ENCODE measurements at places on chromosomes 1 and 21.
A peak's percentile ranks its signal among the peaks of the same experiment; 100 is the strongest.

DNA sequence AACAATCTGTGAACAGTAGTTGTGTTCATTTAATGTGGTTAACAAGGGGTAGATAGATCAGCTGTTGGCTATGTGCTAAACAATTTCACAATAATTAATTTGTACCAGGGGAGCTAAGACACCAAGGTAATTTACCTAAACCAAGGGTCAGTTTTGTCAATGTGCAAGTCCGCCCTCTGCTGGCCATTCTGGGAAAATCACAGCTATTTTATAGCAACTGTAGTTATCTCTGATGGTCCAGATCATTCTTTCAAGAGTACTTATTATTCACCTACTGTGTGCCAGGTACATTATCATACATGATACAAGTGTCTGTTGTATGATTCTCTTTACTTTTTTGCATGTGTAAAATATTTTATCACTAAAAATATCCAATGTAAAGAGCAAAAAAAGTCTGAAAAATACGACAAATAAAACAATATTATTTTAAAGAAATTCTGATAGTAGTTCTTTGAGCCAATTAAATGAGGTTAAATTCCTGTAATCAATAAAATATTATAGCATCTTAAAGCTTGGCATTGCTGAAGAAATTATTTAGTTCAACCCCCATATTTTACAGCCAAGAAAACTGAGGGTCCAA, 312.3 kb upstream of the FAM78B start:
- no peak for DNase-seq

DNA sequence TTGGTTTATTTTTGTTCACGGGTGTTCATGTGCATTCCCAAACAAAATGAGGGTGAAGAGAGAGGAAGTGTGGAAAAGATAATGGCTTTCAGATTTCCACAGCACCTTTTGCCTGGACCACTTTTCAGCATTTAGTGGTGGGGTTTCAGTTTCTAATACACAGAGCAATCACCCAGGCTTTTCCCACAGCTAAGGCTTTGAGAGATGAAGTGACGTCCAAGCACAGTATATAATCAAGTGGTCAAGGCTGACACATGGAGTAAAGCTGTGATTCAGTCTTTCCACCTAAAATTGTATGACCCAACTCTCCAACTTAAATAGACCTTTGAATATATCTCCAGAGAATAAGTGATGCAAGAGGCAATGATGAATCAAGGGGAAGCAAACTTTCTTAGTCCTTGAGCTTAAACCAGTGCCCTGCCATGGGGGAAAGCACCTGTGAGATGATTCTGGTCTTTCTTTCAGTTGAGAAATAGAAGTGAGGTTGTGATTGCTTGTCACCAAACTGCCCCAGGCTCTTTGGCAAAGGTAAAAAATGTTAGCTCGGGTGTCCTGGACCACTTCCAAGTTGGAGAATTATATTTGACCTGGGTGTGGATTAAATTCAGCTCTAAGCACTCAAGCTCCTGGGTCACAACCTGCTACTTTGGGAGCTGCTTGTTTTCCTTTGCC, 2.4 kb upstream of the PIK3R3 start:
- no peak for DNase-seq

GRCh38 chr1:167054946-167055630, 35.1 kb downstream of the GPA33 start:
- no peak for DNase-seq

DNA sequence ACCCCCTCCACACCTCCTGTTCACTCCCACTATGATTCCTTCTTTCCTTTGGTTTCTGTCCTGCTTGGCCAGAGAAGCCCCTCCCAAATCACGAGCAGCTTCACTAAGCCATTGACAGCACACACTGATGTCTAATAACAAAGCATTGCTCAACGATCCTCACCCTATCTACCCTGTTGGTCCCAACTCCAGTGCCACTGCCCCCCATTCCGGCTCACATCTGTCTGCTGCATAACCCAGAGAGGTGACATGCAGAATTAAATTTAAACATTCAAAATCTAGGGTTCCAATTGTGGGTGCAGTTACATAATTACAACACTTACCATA, 236.9 kb downstream of the TTLL7 start:
- DNase-seq = no peak

DNA sequence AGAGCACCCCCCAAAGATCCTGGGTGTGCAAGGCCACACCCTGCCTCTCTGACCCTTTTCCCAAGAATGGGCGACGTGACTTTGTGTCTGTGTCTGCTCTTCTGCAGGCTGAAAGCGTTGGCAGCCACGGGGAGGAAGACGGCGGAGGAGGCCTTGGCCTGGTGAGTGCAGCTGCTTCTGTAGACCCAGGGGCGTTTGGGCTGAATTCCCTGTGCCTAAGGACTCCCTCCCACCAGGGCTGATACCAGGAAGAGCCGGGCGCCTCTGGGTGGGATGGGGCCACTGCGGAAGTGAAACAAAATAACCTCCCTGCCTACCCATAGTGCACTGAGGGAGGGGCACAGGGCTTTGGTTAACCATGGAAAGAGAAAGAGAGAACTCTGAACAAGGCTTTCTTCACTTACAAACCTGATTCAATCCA, 2.5 kb downstream of the UBASH3A start:
- DNase-seq = no peak

- DNase-seq = no peak
These were observed 32.2 kb downstream of the POFUT2 start for GRCh38 chr21:45255381-45256020.

GRCh38 chr1:197671140-197671539, 104.1 kb downstream of the DENND1B start:
- DNase-seq = no peak

DNA sequence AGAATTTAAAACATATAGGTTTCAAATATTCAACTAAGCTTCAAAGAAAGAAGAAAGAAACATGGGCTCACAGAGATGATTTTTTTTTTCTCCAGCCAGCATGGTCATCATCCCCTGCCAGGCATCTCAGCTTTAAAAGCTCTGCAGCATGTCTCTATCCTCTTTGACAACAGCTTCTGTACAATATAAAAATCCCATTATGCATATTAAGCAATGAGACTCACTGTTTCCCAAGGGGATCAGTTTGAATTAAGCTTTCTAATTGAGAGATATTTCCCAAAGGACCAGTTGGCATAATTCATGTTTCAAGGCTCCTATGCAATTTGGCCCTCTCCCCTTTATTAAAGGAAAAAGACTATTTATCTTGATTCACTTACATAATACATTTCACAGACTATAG, 220.3 kb downstream of the GRIK1 start:
- DNase-seq = no peak

- no peak for DNase-seq
These were observed 207.7 kb upstream of the KAZN start for GRCh38 chr1:14390816-14391215.

- DNase-seq = no peak
These were observed 11.9 kb downstream of the SH2D2A start for GRCh38 chr1:156804572-156805243.

- DNase-seq = no peak
These were observed 29.9 kb upstream of the EXO1 start for GRCh38 chr1:241817956-241818612.

DNA sequence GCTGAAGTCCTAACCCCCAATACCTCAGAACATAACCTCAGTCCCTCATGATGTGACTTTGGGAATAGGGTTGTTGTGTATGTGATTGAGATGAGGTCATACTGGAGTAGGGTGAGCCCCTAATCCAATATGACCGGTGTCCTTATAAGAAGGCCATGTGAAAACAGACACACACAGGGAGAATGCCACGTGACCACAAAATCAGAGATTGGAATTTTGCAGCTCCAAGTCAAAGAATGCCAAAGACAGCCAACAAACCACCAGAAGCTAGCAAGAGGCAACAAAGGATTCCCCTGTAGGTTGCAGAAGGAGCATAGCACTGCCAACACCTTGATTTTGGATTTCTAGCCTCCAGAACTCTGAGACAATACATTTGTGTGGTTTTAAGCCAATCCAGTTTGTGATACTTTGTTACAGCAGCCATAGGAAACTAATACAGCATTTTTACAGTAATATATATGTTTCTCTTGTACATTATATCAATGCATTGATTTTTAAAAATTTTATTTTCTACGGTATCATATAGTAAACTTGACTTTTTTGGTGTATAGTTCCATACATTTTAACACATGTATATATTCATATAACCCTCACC, 5.4 kb downstream of the ZSWIM5 start:
- no peak for DNase-seq

GRCh38 chr1:3900969-3901529, 977 bp upstream of the C1orf174 start:
- DNase-seq = peak; percentile 89

- peak; percentile 30 for DNase-seq
These were observed 2.0 kb downstream of the KCNA3 start for GRCh38 chr1:110672753-110673108.

DNA sequence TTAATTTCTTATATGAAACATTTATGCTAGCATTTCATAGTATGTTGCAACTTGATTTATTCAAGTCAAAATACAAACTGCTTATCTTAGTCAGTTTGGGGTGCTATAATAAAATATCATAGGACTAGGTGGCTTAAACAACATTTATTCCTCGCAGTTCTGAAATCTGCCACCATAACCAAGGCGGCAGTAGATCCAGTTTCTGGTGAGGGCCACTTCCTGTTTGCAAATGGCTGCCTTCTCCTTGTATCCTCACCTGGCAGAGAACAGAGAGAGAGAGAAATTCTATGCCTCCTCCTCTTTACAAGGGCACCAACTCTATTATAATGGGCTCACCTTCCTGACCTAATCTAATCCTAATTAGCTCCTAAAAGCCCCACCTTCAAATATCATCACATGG, 76.1 kb upstream of the RGS2 start:
- DNase-seq = no peak

GRCh38 chr1:173212952-173213491, 5.9 kb upstream of the TNFSF4 start:
- no peak for DNase-seq

DNA sequence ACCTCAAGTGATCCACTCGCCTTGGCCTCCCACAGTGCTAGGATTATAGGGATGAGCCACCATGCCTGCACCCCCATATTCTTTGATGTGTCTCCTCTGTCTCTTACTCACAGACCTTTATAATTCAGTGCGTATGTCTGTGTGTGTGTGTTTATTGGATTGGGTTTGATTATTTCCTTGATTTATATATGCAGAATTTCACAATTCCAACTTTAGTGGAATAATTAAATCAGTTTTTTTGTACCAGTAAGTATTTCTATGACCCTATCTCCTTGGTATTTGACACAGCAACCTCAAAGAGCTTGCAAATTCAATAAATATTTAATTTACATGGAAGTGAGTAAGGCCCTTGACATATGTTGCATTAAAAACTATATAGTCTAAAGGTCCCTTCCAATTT, 333.9 kb upstream of the ADAMTS5 start:
- DNase-seq = no peak

- peak; percentile 19 for DNase-seq
These were observed 13.4 kb downstream of the SWT1 start for GRCh38 chr1:185170291-185170848.

DNA sequence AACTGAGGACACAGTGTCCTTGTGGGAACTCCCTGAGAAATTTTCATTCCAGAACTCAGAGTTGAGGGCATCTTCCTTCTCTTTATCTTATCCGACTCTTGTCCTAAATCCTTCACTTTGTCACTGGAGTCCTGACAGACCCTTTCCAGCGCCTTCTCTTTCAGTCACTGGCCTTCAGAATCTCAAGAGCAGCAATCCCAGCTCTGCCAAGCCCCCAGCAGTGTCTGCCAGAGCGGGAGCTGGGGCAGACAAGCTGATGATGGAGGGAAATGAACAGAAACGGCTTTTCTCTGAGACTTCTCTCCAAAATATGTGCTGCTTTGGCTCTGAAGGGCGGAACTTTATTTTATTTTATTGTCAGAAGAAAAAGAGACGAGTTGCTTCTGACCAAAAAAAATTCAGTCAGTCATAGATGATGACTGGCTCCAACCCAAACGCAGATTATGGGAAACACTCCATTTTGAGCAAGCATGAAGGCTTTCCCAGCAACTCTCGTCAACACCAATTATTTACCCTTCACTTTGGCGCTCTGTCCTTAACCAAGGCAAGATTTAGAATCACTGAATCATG, 32.2 kb downstream of the MIS18A start:
- DNase-seq = no peak

DNA sequence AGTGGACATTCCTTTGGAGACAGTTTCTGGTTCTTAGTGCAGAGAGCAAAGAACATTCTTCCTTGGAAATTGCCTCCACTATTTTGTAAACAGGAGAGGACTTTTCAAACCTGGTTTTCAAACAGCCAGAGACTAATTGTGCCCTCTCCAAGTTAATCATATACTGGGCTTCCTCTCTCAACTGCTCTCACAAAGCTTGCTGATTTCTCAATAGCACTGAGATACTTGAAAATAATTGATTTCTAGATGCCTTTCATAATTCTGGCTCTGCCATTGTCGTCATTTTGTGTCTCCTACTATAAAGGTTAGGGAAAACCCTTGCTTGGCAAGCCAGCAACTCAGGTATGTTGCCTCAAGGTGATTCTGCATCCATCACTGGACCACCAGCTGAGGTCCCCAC, 56.0 kb downstream of the KCNJ15 start:
- no peak for DNase-seq

DNA sequence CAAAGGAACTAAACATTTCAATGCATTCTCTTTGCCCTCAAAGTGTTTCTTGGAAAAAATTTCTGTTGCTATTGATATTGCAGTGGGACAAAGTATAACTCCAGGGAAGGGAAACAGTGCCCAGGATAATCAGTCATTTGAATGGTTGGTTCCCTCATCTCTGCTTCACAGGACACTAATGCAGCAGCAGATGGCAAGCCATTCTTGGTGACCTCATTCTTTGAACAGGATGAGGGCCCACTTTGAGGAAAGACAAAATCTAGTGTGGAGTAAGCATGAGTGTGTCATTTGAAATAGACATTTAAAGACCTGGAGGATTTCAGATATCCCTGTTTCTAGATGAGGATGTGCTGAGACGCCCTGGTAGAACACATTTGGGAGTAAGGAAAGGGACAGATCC, 32.3 kb downstream of the CHRM3 start:
- no peak for DNase-seq

DNA sequence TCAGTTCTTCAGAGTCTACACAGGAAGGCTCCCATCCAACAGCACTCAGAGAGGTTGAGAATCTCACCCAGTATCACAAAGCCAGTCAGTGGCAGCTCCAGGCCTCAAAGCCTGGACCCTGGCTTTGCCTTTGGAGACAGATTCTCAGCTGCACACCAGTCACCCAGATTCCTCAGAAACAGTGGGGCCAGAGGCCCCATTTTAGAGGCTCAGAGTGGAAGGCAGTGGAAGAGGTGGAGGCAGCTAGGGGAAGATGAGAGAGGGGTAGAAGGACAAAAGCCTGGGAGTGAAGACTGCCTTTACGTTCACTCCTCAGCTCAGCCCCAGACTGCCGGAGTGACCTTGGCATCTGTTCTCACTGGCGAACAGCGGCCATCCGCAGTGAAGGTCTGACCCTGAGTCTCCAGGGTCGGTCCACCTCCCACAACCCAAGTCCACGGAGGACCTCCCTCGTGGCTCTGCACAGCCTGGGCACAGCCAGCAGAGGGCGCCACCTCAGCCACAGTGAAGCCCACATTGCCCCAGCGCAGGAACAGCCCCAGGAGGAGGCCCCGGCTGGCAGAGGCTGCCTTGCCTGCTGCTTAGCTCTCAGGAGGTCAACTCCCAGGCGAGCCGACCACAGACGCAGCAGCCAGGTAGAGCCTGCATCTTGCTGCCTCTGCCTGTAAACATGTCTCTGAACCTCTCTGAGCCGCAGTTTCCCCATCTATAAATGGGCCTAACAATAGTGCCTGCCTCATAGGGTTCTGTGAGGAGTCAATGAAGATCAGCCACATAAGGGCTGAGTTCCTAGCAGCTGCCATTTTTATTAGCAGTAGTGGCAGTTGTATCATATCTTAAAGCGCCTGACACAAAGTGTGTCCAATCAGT, 5.9 kb upstream of the FNDC5 start:
- DNase-seq = peak; percentile 83

GRCh38 chr1:241640867-241641622, 876 bp upstream of the CHML start:
- no peak for DNase-seq

GRCh38 chr1:116906812-116907211, 2.9 kb upstream of the PTGFRN start:
- DNase-seq = no peak
